ENCODE measurements at places on chromosomes 16 and 17. TPM values are rescaled to one million over a fixed set of nuclear protein-coding genes. Genes with fewer than 3 reads are reported as not detected.
A peak's percentile ranks its signal among the peaks of the same experiment; 100 is the strongest.

Gene GGT6
- total RNA-seq: not detected

Gene TEFM
- total RNA-seq: 11.4 TPM

Gene HEATR9
- not detected for total RNA-seq

Gene CDH13
- total RNA-seq: 100 TPM

Gene CPNE7
- total RNA-seq: not detected

Gene ALG1
- total RNA-seq: 11.8 TPM

DNA sequence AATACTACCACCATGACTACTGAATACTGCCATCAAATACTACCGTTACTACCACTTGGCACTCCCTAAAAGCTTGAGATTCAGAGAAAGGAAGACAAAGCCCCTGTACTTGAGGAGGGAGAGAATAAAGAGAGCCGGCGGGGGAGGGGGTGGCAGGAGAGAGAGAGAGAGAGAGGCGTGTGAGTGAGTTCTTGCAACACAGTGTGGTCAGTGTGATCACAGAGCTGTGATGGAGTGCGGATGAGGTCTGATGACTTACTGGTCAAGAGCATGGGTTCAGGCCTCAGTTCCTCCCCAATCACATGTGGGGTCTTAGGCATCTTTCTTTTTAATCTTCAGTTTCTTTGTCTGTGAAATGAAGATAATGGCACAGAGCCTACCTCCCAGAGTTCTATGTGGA is 19.2 kb downstream of the PRKCB start:
- DNase-seq: no peak

- DNase-seq: no peak
Observed at GRCh38 chr16:69691980-69692911, 34.1 kb downstream of the NQO1 start.

- no peak for DNase-seq
Observed at GRCh38 chr17:58165981-58166380, 801 bp upstream of the OR4D2 start.

GRCh38 chr17:17890773-17891759 is 54.3 kb upstream of the SREBF1 start:
- no peak for DNase-seq

GRCh38 chr16:80602894-80603293 is 62.1 kb downstream of the DYNLRB2 start:
- no peak for DNase-seq

- peak; percentile 53 for DNase-seq
Observed at GRCh38 chr16:28494121-28494851, at the start of gene APOBR. APOBR (plus strand) TSS chr16:28494643; CDS start chr16:28494682, 39 bp downstream.

DNA sequence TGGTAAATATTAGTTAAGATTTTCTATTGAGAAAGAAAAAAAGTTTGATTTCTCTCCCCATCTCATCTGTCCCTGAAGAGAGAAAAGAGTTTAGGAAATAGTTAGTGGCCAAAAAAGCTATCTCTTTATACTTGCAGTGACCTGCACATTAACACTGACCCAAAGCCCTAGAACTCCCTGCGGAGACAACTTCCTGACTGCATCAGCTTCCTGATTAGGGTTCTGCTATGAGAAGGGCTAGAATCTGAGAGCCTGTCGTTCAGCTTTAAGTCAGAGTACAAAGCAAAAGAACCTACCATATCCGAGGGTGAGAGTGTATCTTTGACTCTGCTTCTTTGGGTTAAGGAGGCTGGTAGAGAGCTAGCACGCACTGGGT is 24.7 kb downstream of the LIMD2 start:
- DNase-seq: no peak

GRCh38 chr17:78973196-78973595 is 6.5 kb downstream of the LGALS3BP start:
- peak; percentile 39 for DNase-seq

- DNase-seq: no peak
Observed at GRCh38 chr17:10323812-10324610, 48.8 kb downstream of the MYH13 start.

DNA sequence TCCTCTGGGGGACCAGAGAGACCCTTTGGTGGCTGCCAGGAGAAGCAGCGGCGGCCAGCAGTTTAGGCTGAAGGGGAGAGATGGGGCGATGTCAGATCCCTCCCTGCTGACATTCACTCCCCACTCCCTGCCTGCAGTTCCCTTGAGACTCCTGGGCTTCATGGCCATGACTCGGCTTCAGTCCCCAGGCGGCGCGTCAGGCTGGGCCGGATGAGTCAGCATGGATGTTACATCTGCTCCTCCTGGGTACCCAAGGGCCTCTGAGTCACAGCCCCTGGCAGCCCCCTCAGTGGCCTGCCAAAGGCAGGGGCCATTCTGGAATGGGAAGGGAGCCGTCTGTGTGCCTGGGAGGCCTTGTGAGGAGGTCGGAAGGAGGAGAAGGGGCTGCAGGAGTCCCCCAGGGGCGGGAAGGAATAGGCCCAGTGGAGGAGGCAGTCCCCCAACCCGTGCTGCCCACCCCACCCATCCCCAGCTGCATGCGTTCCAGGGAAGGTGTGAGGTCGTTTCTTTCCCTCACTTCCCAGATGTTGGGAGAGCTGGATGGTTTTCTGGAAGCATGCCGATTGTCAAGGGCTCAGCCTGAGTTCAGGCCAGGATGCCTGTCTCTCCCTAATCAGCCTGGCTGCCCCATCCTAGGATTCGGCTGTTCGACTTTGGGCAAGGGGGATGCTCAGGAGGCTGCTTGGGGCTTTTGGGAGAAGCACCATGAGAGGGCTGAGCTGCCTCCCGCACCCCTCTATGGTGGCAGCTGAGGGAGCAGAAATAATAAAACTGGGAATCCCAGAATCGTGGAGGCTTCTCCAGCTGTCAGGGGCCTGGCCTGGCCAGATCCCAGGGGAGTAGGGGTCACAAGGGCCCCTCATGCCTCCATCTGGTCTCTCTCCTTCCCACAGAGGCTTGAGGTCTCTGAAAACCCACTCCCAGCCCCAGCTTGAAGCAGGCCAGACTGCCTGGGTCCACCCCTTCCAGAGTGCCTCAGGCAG is 9.7 kb downstream of the RHBDL3 start:
- DNase-seq: peak; percentile 71

DNA sequence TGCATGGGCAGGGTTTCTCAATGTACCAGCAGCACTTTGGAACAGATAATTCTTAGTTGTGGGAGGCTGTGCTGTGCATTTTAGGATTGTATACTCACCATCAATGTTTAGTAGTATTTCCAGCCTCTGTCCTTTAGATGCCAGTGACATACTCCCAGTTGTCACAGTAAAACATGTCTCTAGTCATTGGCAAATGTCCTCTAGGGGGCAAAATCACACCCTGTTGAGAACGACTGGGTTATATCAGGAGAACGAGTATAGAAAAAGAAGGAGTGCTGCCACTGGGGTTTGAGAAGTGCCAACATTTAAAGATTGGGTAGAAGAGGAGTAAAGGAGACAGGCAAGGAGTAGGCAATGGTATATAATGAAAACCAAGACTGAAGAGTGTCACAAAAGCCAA is 37.9 kb upstream of the SMIM36 start:
- DNase-seq: no peak

DNA sequence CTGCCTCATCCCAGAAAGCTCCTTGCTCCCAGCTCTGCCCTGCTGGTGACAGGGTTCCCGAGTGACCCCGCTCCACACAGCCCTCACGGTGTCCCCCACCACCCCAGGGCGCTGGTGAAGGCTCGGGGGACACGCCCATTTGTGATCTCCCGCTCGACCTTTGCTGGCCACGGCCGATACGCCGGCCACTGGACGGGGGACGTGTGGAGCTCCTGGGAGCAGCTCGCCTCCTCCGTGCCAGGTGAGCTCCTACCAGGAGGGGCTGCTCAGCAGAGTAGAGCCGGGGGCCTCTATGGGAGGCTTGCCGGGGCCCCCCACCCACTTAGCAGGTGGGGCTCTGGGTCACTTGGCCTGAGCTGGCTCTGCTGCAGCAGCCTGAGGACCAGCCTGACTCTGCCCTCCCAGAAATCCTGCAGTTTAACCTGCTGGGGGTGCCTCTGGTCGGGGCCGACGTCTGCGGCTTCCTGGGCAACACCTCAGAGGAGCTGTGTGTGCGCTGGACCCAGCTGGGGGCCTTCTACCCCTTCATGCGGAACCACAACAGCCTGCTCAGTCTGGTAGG is 11.2 kb downstream of the GAA start:
- DNase-seq: no peak

DNA sequence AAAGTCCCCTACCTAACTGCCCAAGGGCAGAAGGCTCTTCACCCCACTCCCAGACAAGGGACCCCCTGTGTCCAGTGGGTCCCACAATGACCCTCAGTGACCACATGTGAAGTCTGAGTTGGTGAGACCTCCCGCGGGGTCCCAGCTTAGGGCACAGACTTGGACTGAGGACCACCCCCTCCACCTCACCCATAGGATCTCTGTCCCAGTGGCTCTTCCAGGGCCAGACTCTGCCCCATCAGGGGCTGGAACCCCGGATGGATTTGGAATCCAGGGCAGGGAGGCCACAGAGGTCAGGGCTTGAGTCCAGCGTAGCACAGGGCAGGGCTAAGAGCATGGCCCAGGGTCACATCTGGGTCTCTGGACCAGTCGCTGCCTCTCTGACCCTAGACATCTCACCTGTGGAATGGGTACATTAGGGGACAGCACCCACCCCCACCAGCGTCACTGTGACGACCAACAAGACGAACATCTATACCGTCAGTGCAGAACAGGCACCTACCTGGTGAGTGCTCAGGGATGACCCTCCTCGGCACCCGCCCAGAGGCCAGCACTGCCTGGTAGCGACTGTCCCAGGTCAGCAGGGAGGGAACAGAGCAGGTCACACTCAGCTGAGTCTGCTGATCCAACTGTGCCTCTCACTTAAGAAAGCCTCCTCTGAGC is 37.7 kb downstream of the TNFRSF13B start:
- peak; percentile 6 for DNase-seq

DNA sequence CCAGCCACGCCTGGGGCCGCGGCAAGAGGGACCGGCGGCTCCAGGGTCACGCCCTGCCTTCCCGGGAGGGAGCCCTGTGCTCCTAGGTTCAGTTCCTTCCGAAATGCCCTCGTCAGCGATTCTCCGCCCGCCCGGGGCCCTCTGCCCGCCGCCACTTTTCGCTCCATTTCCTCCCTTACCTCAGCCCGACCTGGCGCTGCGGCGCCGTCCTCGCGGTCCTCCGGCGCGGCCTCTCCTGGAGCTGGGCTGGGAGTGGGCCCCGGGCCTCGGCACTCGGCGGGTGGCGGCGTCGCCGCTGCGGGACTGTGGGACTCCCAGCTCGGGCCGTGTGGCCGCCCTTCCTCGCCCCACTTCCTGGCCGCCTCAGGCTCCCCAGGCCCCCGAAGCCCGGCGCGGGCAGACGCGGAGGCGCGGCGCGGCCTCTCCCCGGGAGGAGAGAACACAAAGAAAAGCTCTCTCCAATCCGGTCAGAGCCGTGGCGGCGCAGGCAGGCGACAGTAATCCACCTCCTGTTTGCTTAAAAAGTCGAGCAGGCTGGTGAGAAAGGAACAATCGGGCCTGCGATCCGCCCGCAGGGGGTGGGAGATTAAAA is 1.6 kb downstream of the BAHCC1 start:
- peak; percentile 64 for DNase-seq

- no peak for DNase-seq
Observed at GRCh38 chr16:18008356-18008755, 328.2 kb downstream of the NPIPA8 start.

DNA sequence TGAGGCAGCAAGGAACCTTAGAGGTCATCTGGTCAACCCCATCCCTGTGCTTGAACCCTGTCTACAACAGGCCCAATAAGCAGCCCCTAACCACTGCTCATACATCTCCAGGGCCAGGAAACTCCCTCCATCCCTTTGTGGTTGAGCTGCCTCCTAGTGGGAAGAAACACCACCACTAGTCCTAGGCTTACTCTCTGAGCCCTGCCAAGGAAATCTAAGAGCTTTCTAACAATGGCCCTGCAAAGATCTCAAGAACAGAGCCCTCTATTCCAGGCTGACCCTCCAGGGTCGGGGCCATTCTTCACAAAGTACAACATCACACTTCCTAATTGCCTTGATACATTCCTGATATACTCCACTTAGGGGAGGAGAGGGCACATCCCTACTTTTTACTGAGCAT is 5.8 kb downstream of the ACLY start:
- DNase-seq: no peak

GRCh38 chr17:15981646-15982580 is 17.6 kb downstream of the ZSWIM7 start:
- DNase-seq: no peak

DNA sequence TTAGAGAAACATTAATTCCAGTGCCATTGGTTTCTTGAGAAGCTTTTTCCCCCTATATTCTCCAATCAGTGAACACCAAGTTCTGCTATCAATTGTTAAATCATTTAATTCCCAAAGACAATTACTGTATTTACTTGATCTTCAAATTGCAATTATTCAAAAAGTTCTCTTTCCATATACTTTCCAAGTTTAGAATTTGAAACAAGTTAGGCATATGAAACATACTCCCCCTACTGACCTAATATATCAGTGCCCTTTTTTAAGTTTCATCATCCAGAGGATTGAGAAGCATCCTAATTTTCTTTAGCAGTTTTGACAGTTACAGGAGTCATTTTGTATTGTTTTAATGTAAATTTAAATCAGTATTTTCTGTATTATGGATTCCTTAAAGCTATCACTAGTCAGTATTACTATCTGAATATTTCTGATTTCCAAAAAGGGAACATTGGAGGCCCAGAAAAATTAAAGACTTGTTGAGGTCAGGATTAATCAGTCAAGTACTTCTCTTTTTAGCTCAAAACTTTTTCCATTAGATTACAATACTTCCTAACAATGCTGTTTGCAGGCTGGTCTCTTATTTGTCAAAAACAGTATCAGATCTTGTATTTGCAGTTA is 16.3 kb downstream of the MEIOC start:
- no peak for DNase-seq

- DNase-seq: no peak
Observed at GRCh38 chr16:51683882-51684281, 532.8 kb upstream of the SALL1 start.

GRCh38 chr16:61842666-61843065 is 193.6 kb downstream of the CDH8 start:
- no peak for DNase-seq

DNA sequence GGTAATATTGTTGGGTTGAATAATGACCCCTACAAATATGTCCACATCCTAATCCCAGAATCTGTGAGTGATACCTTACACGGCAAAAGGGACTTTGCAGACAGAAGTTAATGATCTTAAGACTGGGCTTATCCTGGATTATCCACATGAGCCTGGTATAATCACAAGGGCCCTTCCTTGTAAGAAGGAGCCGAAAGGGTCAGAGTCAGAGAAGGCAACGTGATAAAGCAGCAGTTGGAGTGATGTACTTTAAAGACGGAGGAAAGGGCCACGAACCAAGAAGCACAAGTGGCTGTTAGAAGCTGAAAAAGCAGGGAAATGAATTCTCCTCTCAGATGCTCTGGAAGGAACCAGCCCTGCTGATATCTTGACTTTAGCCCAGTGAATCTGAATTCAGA is 137.8 kb downstream of the UTP18 start:
- no peak for DNase-seq

DNA sequence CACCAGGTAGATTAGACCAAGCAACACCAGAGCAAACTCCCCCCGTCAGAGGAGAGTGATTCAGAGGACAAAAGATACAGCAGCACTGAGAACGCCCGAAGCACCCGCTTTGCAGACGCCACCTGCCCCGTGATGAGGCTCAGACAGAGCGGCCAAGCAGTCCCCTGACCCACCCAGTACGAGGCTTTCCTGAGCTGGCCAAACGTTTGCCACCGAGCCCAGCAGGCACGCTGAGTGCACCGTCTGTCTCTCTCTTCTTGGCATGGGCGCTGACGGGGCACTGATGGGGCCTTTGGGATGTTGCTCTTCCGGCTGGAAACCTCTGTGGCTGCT is 19.4 kb upstream of the WDR45B start:
- DNase-seq: no peak

Measured in left cardiac atrium (tissue), 4 donors.